ENCODE measurements at places on chromosomes 1 and 21.

DNA sequence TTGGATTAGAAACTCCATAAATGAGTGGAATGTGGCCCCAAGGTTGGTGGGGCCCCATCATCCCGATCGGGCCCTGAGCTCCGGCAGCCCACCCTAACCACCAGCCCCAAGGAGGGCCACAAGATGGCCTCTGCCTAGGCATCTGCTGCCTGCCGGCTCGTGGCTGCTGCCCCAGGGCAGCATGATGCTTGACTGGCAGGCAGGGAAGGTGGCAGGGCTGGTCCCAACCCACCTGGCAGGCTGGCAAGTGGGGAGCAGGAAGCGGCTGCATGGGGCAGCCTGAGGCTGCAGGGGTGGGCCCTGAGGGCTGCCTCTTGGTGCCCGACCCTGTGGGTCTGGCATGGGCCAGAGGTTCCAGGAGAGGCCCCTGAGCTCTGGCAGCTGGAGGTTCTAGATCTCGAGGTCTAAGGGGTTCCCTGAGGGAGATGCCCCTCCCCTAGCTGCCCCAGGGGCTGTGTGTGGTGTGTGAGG lies 760 bp upstream of the GJC2 start:
- no peak for DNase-seq

DNA sequence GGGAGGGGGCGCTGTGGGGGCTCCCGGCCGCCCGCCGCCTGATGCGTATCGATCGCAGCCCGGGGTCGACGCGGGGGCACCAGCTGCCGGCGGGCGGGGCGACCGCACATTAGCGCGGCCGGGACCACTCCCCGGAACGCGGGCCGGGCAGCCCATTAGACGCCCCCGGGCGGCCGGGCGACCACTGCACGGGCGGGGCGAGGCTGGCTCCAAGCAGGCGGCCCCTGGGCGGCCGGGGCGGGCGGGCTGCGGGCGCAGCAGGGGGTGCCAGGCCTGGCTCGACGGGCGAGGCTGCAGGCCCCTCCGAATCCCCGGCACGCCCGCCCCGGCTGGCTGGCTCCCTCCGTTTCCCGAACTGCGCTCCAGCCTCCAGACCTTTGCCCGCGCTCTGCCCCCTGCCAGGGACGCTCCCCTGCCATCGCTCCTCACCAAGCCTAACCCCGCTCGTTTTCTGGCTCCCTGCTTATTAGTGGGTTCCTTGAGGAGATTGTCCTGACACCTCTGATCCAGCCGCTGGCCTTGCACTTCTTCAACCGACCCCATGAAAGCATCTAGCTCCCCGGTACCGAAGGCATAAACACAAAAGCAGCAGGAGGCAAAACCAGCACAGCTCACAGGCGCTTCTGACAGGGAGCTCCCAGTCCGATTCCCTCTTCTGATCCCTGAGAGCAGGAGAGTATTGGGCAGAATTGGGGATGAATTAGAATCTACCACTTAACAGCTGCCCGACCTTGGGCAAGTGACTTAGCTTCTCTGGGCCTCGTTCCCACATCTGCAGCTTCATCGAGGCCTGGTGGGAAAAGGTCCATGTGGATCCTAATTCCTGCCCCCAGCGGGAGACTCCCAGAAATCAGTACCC lies 92.6 kb upstream of the CASZ1 start:
- no peak for DNase-seq

DNA sequence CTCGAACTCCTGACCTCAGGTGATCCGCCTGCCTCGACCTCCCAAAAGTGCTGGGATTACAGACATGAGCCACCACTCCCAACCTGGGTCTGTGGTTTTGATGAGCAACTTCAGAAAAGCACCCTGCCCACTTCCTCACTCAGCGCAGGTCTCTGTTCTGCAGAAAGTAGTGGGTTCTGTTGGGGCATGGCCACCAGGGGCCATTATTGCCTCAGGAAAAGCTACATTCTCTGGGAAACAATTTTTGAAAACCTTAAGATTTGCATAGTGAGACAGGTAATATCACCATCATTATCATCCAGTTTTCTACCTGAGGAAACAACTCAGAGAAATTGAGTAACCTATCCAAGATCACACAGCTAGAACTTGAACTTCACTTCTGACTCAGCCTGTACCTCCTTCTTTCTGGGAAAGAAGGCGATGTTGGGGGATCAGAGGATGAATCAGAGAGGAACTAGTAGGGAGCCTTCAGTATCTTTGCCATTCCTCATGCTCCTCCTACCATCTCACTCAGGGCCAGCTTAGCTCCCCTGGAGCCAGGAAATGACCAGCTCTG lies 7.1 kb upstream of the NES start:
- DNase-seq, result no peak

DNA sequence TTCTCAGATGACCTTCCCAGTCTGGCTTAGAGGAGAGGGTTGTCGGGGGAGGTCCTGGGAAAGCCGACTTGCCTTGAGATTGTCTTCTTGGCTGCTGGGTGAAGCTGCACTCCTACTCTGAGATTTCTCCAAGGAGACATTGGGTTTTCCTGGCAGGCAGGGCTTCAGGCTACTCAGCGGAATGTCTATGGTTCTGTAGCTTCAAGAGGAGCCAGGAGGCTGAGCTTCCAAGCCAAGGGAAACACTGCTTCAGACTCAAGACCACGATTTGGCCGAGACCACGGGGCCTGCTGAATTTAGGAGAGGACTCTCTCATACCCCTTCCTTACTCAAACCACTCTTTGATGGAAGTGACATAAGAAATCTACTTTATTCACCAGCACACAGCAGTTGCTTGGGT lies 67.8 kb downstream of the NTMT2 start:
- DNase-seq, result no peak

- DNase-seq, result no peak
Observed at GRCh38 chr1:226674892-226675714, 64.0 kb downstream of the ITPKB start.
